NCI-H2029 (cell line): ENCODE measurements at places on chromosomes 5 and 9.

GRCh38 chr9:13035822-13036221 is 243.7 kb downstream of the MPDZ start:
- DNase-seq: no peak

DNA sequence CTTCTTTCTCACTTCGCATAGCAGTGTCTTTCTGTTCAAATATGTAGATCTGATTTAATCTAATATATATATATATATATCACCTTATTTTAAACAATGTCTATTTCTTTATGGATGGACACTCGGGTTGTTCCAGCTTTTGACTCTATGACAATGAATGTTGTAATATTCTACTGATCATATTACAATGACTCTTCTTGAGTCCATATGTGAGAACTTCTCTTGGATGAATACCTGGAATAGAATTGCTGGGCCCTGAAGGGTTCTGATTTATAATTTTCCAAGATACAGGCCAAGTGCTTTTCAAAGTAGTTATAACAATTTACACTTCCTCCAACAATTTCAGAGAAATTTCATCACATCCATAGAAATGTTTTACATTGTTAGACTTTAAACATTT is 28.8 kb downstream of the NTRK2 start:
- DNase-seq: no peak

DNA sequence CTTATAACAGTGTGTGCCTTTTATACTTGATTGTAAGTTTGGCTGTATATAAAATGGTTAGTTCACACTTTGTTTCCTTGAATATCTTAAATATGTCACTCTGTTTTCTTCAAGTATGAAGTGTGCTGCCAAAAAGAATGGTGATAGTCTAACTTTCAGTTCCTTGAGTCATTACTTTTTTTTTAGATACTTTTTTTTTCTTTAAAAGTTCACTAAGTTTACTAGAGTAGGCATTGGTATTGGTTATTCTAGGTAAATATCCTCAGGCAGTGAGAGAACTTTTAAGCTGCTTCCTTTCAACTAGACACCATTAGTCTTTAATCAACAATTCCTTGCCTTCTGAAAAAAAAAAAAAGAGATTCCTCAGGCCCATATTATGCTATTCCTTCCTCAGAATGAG is 41.9 kb downstream of the SPEF2 start:
- no peak for DNase-seq

- no peak for DNase-seq
Observed at GRCh38 chr9:750249-750967, 91.1 kb upstream of the DMRT1 start.

DNA sequence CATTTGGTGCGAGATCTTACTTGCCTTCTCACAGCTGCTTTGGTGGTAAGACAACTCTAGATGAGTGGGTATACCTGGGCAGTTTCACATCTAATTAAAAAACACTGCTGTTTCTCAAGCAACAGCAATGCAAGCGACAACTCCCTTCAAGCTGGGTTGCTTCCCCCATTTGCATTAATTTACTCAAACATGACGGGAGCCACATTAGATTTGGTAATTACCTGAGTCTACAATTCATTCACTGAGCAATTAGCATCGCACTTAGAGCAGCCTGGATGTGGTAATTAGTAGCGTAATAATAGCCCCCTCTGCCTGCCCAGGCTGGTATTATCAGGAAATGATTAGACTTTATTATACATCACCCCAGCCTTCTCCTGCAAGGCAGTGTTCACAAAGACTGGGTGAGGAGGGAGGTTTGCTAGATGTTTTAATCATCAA is 73.4 kb downstream of the FBXO38 start:
- DNase-seq: no peak

DNA sequence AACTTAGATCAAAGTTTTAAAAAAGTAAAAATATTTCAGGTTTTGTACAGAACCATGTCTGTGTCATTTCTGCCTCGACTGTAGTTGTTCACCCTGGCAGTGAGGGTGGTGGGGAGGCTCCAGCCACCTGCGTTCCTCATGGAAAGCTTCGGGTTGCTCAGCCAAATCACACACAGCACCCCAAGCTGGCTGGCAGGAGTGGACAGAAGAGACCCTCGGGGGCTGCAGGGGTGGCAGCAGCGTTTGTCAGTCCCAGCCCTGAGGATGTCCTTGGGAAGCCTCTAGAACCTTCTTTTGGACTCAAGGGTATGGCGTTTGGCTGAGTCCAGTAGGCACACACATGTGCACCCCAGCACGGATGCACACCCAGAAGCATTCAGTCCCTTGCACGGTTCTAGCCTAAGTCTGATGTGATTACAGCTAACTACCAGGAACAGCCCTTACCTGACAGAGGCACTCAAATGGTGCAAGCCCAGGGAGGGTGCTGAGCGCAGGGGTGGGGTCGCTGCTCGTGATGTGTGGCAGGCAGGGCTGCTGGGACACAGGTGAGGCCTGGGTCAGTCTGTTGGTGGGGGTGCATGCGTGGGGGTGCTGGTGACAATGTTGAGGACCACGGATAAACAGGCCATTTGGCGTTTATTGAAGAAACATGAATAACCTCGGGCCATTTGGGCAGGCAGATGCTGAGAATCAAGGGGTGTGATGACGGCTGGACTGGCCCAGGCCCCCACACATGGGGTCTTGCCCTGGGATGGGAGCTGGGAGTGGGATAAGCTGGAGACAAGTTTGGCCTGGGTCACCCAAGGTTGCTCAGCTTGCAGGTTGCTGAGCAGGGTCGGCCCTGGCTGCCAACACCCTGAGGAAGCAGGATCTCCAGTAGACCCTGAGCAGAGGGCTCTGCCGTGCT is 103.4 kb downstream of the PHF2 start:
- no peak for DNase-seq

DNA sequence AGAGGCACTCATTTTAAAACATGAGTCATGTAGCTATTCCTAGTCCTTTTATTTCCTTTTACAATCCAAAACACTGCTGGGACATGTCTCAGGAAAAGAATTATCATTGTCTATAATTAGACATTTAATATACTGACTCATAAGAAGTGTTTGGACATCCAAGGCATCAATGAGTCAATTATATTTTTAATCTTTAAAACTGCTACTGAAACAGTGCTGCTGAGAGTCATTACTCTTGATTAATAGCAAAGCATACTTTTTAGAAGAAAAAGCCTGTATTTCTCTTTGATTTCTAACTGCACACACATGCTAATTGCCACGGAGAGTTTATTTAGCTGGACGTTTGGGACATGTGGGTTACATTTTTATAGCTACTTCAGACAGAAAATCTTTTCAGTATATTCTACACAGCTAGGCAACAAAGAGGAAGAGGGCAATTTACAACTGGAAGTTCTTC is 1249.0 kb upstream of the CDH18 start:
- no peak for DNase-seq

DNA sequence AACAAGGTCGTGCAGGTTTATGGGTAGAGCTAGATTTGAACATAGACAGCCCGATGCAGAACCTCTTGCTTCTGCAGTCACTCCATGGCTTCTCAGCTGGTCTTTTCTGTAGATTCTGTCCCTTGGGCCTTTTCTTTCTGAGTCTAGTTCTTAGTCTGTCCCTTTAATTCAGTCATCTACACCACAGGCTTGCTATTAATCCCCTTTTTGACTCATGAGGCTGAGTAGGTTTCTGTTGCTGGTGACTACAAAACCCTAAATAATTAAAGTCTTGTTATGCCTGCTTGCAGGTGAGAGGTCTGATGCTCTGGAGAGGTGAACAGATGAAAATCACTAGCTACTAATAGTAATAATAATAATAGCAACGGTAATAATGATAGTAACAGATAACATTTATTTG is 19.3 kb upstream of the STRBP start:
- no peak for DNase-seq

GRCh38 chr5:136174021-136174659 is 18.8 kb downstream of the SMIM32 start:
- no peak for DNase-seq

DNA sequence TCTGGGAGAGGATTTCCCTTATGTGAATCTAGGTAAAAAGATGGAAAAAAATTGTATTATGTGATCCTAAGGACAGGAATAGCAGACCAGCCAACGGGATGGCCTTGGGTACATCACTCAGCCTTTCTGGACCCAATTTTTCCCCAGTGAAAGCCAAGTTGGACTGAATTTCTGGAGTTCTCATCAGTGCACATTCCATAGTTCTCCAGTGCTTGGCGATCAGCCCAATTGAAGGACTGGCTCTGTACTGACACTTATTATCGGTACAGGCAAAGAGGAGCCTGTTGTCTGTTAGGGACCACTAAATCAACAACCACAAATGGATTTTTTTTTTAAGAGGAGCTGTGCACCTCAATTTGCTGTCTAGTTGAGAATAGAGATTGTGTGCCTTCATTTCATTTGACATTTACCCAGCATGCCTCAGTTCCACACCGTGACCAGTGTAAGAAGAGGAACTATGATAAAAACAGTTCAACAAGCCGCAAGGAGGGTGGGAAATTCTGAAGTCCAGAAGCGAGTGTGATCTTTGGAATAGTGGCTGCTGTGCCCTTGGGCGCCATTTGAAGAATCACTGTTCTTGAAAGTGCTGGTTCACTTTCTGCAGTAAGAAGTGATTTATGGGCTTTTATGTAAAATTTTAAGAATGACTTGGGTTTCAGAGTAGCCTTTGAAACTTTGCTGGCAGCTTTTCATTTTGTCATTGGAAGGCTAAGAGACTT is 8.0 kb downstream of the ARL10 start:
- DNase-seq: no peak

DNA sequence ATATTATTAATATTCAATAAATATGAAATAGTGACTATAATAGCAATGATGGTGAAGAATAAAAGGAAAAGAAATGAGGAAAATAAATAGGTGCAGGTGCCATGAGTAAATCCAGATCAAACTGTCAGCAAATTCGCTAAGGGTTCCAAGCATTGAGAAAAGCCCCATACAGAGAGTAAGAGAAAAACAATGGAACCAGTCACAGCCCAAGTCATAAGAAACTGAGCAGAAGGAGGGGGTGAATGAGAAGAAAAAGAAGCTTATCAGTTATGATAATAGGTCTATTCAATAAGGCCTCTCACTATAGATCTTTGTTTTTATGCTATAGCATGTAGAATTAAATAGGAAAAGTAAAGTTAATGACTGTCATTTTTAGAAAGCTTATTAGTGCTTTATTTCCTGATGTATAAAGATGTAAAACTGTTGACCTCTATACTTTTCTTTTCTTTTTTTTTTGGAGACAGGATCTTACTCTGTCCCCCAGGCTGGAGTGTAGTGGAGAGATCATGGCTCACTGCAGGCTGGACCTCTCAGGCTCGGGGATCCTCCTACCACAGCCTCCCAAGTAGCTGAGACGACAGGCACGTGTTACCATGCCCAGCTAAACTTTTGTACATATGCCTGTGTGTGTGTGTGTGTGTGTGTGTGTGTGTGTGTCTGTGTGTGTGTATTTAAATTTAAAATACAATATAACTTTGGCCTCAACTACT is 72.4 kb downstream of the FYB1 start:
- DNase-seq: no peak

GRCh38 chr5:561408-561807 is 37.2 kb upstream of the SLC9A3 start:
- DNase-seq: no peak

GRCh38 chr9:119255116-119255515 is 114.1 kb downstream of the BRINP1 start:
- DNase-seq: no peak

- no peak for DNase-seq
Observed at GRCh38 chr5:32776200-32776599, 65.1 kb downstream of the NPR3 start.

- DNase-seq: no peak
Observed at GRCh38 chr9:83019246-83019645, 43.7 kb downstream of the RASEF start.

- peak; percentile 1 for DNase-seq
Observed at GRCh38 chr5:39547553-39548154, 122.9 kb upstream of the DAB2 start.

DNA sequence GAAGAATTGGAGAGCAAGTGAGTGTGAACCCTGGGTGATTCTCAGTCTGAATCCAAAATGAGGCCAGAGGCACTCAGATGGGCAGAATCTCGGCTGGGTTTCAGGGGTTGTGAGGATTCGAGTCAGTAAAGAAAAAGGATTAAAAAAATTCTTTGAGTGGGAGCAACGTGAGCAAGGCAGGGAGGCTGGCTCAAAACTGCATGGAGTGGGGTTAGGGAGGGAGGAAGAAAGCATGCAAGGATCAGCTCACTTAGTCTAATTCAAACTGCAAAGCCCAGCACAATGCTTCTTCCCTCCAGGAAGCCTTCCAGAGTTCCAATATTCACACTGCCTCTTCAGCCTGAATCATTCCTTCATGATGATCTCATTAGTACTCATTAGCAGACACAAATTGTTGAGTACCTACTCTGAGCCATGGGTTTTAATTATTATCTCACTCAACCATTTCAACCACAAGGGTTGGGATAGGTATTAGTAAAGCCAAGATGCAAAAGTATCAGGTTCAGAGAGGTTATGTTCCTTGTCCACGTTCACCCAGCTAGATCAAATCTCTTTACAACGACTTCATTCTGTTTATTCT is 95.8 kb downstream of the BRINP1 start:
- DNase-seq: no peak

GRCh38 chr9:107615321-107615720 is 125.8 kb upstream of the KLF4 start:
- DNase-seq: no peak

- DNase-seq: peak; percentile 27
Observed at GRCh38 chr5:170986598-170986997, 124.8 kb downstream of the RANBP17 start.

GRCh38 chr5:180381428-180381827 is 28.3 kb upstream of the GFPT2 start:
- DNase-seq: no peak

DNA sequence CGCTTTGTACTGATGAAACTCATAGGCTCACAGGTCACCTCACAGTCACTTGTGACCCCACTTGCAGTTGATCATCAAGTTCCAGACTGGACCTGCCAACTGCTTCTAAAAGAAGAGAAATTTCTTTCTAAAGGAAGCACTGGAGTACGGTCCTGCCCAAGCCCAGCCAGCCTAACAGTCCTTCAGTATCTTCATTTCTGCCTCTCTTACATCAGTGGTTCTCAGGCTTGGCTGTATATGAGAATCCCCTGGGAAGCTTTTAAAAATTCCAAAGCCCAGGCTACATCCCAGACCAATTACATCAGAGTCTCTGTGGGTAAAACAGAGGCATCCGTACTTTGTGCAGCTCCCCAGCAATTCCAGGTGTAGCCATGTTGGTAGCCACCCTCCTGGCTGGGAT is 282.1 kb downstream of the NFIB start:
- no peak for DNase-seq

DNA sequence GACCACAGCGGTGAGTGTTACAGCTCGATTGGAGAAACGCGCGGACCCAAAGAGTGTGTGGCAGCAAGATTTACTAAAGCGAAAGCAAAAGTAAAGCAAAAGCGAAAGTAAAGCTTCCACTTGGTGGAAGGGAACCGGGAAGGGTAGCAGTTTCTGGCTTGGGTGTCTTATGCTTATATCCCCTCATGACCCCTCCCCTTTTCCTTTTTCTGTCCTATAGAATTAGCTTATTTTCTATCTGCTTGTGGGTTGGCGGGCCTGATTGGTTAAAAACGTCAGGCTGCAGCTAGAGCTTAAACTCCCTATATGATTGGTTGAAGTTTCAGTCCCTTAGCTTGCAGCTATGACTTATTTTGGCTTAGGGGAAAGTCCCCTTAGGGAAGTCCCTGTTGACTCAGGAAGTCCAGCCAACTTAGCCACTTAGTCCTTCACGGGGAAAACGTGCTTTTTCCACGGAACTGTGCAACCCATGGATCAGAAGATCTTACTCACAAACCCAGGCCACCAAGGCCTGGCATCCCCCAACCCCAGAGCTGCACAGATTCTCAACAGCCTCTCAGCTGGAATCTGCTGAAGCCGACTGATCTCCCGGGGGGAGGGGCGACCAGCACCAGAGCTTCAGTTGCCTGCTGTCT is 114.2 kb upstream of the ADAMTS16 start:
- DNase-seq: peak; percentile 90
